Inflammatory macrophage treated with lipopolysaccharide for 4 hours (primary cell): ENCODE measurements at places on chromosomes 16 and 17.

DNA sequence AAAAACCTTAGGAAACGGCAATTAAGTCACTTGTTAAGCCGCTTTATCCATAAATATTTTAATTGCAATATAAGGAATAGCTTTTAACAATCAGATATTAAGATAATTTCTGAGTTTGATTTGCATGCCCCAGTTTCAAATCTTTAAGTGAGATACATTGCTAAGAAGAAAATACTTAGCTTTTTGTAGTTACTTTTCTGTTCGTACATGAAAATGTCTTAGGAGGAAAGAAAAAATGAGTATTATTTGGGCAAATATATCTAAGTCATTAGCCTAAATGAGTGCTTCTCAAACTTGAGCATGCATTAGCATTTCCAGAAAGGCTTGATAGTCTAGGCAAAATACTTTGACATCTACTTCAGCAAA is 6.4 kb downstream of the ZNF207 start:
- DNase-seq, result no peak

DNA sequence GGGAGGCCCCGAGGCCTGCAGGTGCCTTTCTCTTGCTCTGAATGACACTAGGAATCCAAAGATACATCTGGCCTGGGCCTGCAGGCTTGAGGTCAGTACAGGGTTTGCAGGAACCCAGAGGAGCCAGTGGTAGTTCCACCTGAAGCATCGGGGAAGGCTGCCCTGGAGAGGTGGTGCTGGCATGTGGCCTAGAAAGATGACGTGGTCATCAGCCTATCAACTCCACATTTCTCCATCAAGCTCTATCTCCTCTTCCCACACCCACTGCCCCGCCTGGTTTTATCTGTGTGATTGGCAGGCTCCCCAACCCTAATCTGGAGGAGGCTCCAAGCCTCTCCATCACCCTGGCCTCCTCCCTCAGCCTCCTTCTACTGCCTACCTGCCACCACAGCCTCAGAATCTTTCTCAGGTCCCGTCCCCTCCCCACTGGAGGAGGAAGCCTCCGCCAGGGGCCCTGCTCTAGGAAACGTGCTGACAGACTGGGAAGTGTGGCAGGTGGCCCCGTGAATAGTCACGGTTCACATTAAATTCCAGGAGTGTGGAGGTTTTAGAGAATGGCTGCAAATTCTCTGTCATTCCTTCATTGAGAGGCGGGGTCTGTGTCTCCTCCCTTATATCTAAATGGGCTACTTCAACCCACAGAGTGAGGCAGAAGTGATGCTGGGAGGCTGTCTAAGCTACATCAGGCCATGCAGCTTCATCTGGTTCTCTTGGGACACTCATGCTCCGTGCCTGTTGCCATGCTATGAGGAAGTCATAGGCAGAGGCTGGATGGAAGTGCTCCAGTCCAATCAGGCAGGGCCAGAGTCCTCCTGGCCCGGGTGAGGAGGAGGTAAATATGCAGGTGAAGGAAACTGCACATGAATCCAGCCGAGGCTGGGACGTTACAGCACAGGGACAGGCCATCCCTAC is 11.4 kb upstream of the MAP2K3 start:
- no peak for DNase-seq

DNA sequence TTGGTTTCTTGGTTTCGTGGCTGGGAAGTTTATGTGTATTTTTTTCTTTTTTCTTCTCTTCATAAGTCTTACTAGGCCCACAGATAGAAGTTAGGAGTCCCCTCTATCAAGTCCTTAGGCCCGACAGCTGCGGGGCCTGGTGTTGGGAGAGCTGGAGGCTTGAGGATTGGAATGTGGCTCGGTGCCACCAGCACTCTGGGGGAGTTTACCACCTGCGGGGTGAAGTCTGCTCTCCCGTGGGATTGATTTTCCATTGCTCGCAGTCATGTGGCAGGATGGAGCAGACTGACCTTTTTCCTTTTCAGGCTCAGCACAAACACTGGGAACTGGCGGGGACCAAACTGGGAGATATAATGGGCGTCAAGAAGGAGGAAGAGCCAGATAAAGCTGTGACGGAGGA is 7.5 kb downstream of the DHX38 start:
- no peak for DNase-seq

- DNase-seq, result no peak
Measured at GRCh38 chr17:44775838-44776621, 17.2 kb downstream of the ADAM11 start.

- no peak for DNase-seq
Measured at GRCh38 chr16:12422233-12422632, 381.5 kb downstream of the CPPED1 start.

- DNase-seq, result no peak
Measured at GRCh38 chr17:13311306-13311705, 290.4 kb downstream of the HS3ST3A1 start.

DNA sequence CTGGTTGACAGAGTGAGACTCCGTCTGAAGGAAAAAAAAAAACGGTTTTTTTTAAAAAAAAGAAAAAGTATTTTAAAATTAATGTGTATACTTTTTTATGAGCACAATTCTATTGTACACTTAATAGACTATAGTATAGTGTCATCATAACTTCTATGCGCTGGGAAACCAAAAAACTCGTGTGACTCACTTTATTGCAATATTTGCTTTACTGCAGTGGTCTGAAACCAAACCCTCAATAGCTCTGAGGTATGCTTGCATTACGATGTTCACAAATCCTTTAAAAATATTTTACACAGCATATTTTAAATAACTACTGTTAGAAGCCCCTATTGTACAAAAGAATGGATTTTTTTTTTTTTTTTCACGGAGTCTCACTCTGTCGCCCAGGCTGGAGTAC is 12.4 kb upstream of the MAP2K6 start:
- DNase-seq, result no peak

GRCh38 chr16:69490707-69491324 is 66.4 kb downstream of the CYB5B start:
- DNase-seq, result no peak

DNA sequence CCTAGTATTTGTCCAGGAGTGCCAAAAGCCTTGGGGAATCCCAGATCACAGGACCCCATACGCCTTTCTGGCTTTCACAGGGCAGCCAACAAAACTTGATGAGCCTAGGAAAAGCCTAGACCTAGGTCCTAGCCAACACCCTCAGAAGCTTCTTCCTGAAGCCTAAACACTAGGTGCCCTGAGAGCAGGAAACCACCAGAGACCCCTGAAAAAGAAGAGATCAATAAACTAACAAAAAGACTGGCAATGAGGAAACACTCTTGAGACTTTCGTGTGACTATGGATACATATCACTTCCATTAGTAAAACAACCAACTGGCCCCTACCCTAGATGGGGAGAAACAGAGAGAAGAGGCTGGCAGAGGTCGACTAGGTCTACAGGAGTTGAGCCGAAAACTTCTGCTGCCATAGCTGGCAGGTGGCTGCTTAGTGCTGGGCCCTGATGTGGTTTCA is 1.2 kb downstream of the ORMDL3 start:
- DNase-seq, result no peak

DNA sequence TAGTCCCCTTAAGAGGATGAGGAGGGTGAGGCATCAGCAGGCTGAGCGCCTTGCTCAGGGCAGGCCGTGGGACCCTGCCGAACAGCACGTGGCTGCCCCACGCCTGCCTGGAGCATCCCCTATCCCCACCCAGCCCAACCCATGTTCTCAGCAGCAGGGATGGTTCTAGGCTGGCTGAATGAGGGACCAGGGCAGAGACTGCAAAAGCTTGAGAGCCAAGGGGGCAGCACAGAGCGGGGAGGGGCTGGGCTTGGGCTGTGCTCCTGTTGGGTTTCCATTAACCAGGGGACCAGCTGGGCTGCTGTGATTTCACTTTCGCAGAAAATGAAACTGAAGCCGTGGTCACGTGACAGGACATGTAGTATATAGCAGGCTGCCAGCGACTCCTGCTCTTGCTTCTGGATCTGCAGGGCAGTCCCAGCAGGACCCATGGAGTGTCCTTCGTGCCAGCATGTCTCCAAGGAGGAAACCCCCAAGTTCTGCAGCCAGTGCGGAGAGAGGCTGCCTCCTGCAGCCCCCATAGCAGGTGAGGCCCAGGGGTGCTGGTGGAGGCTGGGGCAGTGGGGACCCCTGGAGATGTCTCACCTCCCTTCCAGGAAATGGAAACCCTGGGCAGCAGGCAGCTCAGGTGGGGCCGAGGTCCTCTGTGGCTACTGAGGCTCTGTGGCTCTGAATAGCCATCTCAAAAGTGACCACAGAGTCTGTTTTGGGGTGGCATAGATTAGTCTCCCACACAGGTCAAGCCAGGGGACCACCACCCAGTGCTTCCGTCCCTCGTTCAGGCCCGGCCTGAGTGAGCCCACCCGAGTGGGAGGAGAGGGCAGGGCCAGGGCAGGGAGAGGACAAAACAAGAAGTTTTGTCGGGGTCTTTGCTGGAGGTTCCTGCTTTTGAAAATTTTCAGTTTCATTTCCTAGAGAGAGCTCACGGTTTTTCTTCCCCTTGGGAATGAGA is 2.9 kb downstream of the RNF213 start:
- peak; percentile 98 for DNase-seq

DNA sequence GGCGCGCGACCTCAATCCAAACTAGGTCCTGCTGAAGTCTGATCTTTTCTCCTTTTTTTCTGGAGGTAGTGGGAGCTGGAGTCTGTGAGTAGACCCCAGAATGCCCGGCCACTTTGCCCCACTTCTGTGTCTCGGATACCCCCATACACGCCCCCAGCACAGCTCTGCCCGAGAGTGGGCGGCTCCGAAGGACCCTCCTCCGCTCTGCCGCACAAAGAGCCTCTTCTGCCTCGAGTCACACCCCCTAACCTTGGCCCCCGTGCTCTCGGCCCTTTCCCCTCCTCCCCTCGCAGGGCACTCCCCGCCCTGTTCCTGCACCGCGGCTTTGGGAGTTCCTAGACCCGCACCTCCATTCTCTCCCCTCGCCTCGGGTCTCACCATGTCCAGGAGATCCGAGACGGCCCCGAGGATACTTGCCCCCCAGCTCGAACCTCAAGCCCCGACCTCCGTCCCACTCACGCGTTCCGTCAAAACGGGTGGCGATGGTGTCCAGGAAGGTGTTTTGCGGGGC is 476 bp downstream of the KCNH4 start:
- DNase-seq, result no peak

DNA sequence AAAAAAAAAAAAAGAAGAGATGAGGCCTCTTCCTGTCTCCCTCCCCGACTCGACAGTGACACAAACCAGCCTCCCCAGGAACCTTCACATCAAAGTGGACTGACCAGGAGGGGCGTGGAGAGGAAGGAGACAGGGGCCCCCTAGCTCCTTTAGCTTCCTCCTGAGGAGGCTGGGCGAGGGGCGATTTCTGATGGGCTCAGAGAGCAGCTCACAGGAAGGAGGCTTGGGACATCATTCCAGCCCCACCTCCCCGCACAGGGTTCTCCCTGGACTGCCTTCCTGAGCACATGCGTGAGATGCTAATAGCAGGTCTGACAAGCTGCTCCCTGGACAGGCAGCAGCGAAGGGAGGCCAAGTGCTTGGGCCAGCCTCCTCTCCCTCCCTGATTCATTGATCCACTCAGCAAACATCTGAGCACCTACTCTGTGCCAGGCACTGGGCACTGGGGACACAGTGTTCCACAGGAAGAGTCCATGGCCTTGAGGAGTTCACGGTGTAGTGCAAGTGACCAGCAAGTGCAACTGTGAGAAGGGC is 14.4 kb upstream of the DOK4 start:
- no peak for DNase-seq

- no peak for DNase-seq
Measured at GRCh38 chr17:49545007-49545660, 30.5 kb upstream of the NXPH3 start.

DNA sequence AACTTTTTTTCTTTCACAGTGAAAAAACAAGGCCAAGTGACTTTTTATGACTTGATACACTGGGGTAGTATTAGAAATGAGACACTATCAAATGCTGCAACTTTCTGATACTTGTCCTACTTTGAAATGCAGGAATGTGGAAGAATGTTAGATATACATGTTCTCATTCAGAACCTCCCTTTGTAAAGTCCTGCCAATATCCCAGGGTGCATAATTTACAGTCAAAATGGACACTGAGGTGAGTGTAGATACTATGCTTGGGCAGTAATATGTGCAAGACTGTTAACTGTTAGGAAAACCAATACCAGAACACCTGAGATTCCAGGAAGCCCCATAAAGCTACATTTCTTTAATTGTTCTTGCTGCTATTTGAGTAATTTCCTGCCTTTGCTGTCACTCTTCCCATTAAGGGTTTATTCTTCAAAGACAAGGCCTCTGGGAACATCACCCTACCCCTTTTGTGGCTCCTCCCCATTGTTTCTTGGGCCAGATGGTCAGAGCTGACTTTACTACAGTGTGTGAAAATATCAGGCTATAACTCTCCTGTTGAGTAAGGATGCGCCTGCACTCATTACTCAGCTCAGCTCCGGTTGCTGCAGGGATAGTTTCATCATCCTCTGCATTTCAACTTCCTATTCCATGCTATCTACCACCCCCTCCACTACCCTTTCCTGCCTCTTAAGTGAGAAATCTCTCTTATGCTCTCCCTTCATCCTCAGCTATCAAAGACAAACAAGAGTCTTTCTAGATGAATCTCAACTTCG is 48.7 kb downstream of the TMEM100 start:
- peak; percentile 90 for DNase-seq

DNA sequence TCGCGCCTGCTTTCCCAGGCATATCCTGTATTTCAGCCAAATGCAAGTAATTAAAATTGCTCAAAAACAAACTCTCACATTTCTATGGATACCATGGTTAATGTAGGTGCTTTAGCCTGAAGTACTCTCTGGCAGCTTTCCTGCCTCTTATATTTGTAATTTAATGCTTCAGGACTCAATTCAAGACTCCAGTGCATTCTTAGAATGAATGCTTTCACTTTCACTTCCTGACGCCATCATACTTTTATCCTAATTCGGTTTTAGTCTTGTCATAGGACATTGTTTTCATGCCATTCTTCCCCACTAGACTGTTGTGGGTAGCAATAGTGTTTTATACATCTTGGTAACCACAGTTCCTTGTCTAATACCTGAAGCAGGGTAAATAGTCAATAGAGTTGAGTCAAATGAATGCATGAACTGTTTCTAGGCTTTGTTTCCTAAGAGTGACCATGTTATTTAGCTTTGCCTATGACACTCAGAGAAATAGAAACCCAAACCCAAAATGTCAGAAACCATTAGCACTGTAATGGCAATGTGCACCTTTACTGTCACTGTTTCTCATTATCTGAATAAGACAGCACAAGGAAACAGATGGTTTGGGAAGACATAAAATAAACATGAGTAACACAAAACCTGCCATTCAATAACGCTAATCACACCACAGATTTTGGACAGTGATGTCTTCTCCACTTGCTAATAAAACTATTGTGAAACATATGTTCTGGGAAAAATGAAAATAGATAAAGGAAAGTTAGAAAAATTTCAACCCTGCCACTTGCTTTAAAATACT is 705.5 kb downstream of the CDH11 start:
- no peak for DNase-seq

DNA sequence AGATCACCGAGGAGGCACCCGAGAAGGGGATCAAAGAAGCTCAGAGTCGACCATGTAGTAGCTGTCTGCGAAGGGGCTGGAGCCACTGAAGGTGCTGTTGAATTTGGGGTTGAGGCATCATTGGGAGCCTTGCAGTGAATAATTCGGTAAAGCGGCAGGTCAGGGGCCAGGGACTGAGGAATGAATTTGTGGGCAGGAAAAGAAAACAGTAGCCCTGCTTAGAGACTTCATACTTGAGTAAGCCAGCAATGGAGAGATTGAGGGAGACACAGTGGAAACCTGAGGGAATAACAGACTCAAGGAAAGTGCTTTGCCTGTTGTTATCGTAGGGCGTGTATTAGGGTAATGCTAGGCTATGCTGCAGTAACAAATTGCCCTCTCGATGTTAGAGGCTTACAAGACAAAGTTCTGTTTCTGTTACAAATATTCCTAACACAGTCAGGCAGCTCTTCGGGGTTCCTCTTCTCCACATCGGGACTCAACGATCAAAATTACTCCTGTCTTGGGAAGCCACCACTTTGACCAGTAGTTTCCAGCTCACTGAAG is 13.4 kb upstream of the HERPUD1 start:
- DNase-seq, result no peak
